Inflammatory macrophage treated with lipopolysaccharide for 4 hours (primary cell): ENCODE measurements at places on chromosomes 6 and 20.

DNA sequence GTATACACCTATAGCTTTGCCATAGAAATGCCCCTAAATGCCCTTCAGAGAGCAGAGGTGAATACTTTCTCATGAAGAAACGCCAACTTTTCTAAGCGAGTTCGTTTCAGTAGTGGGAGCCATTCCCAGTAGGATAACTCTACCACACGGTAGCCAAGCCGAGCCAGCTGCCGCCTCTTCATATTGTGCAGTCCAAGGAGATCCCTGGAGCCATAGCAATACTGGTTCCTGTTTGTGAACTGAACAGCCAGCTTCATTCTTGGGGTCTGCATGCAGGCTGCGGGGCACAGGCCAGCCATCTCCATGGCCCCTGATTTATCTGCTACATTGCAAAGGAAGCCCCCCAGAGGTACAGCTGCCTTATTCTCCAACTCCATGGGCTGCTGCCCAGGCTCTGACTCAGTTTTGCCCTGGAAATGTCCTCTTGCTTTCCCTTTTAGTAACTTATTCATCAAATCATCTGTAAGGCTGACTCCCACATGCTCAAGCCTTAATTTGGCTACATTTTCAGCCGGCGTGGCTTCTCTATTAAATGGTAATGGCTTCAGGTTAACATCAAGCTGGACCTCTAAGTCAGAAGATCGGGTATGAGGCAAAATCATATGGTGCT lies 12.8 kb downstream of the FASTKD5 start:
- no peak for DNase-seq

GRCh38 chr20:40945189-40945588 lies 83.4 kb upstream of the TOP1 start:
- DNase-seq: no peak

- no peak for DNase-seq
Measured at GRCh38 chr6:117558818-117559217, 43.5 kb downstream of the GOPC start.

GRCh38 chr20:50339466-50339901 lies 148.9 kb downstream of the CEBPB start:
- DNase-seq: no peak

DNA sequence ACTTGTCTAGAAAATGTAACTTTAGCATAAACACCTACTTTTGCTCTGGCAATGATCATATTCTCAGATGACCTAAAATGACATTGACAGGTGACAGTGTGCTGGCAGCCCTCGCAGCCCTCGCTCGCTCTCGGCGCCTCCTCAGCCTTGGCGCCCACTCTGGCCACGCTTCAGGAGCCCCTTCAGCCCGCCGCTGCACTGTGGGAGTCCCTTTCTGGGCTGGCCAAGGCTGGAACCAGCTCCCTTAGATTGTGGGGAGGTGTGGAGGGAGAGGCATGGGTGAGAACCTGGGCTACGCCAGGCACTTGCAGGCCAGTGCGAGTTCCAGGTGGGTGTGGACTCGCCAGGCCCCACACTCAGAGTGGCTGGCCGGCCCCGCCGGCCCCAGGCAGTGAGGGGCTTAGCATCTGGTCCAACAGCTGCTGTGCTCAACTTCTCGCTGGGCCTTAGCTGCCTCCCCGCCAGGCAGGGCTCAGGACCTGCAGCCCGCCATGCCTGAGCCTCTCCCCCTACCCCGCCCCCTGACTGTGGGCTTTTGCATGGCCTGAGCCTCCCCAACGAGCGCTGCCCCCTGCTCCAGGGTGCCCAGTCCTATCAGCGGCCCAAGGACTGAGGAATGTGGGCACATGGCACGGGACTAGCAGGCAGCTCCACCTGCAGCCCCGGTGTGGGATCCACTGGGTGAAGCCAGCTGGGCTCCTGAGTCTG lies 17.2 kb downstream of the GSTA1 start:
- no peak for DNase-seq

- DNase-seq: peak; percentile 93
Measured at GRCh38 chr6:6875818-6876470, 231.8 kb upstream of the RREB1 start.

- DNase-seq: no peak
Measured at GRCh38 chr6:132236744-132237143, 164.5 kb downstream of the MOXD1 start.

GRCh38 chr6:111057074-111057752 lies 30.1 kb upstream of the SLC16A10 start:
- DNase-seq: peak; percentile 49

DNA sequence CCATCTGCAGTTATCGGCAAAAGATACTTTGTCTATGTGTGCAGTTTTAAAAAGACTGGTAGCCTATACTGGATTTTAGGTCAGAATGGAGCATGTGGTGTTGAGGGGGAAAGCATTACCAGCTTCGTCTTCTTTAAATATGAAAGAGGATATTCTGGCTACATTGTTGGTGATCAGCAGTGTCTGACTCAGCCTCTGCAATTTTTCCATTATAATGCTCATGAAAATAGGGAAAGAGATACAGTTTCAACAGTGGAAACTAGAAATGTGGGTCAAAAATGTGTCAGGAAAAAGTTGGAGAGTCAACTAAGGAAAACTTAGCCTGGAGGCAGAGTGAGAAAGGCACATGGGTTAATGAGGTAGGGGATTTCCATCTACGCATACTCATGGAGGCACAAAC lies 45.2 kb downstream of the HDGFL1 start:
- no peak for DNase-seq

DNA sequence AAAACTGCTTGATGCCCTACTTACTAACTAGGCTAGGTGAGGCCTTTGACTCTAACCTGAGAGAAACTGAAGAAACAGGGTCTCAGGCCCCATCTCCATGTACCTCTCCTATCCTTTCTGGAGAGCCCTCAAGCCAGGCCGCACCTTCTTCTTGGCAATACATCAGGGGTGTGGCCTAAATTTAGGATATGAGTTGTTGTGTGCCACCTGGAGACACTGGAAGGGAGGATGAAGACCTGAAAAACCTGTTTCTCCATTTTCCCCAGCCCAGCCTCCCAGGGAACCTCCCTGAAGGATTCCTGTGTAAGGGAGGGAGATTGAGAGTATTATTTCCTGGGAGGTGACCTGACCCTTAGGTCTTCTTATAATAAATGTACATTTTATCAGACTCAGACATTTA lies 3.1 kb downstream of the LY6G6D start:
- no peak for DNase-seq

DNA sequence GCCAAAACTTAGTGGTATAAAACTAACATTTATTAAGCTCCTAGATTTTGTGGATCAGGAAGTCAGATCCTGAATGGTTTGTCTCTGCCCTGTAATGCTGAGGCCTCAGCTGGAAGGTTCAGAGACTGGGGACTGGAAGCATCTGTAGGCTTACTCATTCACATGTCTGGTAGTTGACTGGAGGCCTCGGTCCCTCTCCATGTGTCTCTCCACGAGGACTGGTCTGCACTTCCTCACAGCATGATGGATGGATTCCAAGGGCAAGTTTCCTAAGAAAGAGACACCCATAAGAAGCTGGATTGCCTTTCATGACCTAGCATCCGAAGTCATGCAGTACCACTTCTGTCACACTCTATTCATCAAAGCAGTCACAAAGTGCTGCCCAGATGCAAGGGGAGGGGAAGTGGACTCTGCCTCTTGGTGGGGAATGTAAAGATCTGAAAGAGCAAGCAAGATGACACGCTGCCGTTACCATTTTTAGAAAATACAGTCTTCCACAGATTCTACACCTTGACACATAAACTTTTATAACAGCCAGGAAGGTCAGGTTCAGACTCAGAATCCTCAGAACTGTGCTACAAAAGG lies 17.2 kb upstream of the MDGA1 start:
- DNase-seq: no peak

GRCh38 chr6:131268303-131268702 lies 133.0 kb downstream of the AKAP7 start:
- no peak for DNase-seq

GRCh38 chr20:62618611-62619529 lies 23.4 kb upstream of the SLCO4A1 start:
- peak; percentile 78 for DNase-seq

DNA sequence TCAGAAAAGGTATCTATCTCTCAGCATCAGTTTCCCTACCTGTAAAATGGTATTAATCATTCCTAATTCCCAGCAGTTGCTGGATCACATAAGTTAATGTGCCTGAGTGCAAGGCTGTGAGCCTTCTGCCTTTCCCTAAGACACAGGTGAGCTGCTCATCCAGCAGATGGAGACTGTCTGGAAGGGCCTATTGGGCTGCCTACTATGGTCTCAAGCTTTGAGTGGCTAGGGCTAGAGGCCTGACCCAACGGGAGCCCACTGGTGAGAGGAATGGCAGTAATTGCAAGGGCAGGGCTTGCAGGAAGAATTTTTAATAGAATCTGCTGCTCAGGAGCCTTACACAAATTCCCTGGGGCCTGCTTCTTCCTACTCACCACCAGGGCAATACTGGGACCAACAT lies 4.3 kb downstream of the KHDC1 start:
- DNase-seq: no peak

- no peak for DNase-seq
Measured at GRCh38 chr6:30192076-30192475, 21.1 kb downstream of the TRIM26 start.

GRCh38 chr6:154359679-154360078 lies 3.1 kb upstream of the IPCEF1 start:
- DNase-seq: no peak

DNA sequence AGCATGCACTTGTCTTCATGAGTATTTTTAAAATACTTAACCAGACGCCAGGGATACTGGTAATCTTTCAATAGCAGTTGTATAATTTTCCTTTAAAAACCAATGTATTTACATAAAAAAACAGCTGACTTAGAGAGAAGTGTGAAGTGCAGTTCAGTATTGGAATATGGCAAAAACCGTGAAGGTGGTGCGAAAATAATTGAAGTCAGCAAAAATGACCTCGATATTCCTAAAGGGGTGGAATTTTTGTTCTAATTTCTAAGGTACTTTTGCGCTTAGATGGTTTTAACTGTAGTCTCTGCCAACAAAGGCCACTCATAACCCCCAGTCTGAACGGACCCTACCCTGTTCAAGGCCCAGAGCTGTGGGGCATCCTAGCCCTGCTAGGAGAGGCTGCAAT lies 25.3 kb downstream of the GNAS-AS1 start:
- DNase-seq: no peak

DNA sequence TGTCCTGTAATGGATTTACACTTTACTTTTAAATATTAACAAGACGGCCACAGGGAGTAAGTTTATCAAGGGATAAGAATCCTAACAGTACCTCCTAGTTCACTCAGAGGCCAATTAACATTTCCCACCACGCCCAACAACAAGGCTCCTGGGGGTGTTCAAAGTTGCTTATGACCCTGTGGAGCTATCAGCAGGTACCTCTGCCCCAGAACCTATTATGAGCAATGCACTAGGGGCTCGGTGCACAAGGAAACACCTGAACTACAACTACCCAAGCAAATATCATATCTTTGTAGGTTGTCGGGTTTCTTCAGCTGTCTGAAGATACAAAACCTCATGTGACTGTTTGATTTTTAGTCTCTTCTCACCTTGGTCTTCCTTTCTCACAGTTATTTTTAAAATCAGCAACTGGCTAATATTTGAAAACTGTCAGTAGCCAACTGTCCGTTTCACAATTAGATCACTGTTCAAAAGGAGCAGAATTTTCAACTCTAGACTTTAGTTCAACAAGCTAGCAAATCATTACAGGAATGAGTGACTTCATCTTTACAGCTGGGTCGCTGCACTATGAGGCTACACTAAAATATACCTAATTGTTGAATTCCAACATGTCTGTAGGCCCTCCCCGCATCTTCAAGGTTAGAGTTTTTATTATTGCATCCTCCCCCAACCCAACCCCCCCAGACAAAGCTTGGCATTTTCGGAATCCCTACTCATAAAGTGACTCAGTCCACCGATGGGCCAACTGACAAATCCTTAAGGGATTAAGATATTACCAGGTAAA lies 38.1 kb downstream of the B4GALT5 start:
- no peak for DNase-seq

- peak; percentile 95 for DNase-seq
Measured at GRCh38 chr20:4726710-4727397, 5.1 kb downstream of the PRND start.

GRCh38 chr6:7770601-7771000 lies 44.7 kb downstream of the BMP6 start:
- DNase-seq: no peak

DNA sequence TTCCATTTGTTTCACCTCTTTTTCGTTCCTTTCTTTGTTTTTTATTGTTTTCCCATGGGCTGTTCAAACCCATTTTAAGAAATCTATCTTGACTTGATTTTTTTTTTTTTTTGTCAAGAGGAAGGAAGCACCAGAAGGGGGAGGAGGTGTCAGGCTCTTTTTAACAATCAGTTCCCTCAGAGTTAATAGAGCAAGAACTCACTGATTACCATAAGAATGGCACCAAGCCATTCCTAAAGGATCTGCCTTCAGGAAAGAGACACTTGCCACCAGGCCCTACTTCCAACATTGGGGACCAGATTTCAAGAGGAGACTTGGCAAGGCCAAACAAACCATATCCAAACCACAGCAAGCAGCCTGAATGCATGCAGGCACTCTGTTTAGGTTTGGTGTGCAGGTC lies 168.0 kb downstream of the OTOR start:
- no peak for DNase-seq

GRCh38 chr6:45942953-45943352 lies 72.7 kb downstream of the CLIC5 start:
- peak; percentile 1 for DNase-seq

- no peak for DNase-seq
Measured at GRCh38 chr6:75503291-75503690, 9.7 kb upstream of the FILIP1 start.

GRCh38 chr6:5084781-5085647 lies at the start of gene PPP1R3G:
TSS of gene PPP1R3G (plus strand) at chr6:5085341. CDS start at chr6:5085486, 145 bp downstream.
- peak; percentile 56 for DNase-seq

- DNase-seq: no peak
Measured at GRCh38 chr6:113645986-113646385, 211.2 kb upstream of the MARCKS start.

- no peak for DNase-seq
Measured at GRCh38 chr6:109143191-109143590, 47.9 kb downstream of the CEP57L1 start.

DNA sequence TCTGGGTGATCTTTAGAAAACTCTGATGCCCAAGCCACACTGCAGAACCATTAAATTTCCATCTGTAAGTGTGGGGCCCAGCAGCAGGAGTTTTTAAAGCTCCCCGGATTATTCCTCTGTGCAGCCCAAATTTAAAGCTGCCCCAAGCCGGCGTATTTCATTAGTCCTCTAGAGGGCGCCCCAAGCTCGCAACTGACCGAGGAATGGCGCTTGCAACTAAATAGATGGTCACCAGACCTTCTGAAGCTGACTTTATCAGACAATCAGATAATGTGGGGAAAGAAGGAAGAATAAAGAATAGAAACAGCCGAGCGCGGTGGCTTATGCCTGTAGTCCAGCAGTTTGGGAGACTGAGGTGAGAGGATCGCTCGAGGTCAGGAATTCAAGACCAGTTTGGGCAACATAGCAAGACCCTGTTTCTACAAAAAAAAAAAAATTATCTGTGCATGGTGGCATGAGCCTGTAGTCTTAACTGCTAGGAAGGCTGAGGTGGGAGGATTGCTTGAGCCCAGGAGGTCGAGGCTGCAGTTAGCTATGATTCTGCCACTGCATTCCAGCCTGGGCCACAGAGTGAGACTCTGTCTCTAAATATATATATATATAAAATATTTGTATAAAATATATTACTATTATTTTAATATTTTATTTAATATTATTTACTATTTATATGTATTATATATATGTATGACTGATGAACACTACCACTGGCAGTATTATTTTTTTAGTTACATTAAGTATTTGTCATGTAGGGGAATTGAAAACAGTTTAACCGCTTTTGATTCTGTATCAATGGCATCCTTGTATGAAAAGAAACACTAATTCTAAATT lies 56.0 kb downstream of the OTOR start:
- peak; percentile 22 for DNase-seq
